ENCODE measurements at places on chromosomes 13 and 19.

GRCh38 chr13:67538906-67539305 lies 308.8 kb upstream of the PCDH9 start:
- DNase-seq, result no peak

DNA sequence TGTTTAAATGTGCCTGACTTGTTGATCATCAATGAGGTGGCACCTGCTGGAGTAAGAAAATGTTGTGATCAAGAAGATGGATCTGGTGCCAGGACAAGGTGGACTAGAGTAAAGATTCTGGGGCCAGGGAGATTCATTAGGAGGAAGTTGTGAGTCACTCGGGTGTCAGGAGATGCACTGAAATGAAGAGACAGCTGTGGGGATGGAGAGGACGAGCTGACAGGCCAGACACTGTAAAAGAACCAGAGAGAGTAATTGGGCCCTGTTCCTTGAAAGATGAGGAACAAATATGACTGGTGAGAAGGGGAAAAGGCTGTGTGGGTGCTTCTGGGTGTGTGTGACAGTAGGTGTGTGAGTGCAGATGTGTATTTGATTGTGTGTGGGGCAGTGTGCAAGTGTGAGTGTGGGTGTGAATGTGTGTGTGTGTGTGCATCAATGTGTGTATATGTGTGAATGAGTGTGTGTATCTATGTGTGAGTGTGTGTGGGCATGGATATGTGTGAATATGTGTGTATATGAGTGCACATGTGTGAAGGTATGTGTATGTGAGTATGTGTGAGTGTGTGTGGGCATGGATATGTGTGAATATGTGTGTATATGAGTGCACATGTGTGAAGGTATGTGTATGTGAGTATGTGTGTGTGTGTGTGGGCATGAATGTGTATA lies 260.5 kb downstream of the RFC3 start:
- no peak for DNase-seq

DNA sequence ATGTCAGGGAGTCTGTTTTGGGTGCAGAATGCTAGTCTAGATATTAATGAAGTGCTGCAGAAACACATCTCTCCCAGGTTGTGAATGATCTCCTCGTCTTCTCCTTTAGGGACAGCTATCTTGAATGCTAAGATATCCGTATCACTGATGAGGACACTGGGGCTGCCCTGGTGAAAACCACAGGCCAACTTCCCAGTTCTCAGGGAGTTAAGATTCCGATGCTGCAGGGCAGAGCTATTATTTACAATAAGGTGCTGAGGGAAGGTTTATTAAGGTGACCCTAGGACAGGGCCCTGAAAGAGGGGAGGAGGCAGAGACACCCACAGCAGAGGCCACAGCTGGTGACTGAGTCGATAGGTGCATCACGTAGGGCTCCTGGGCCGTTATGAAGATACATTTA lies 66.1 kb downstream of the TNFRSF19 start:
- DNase-seq, result no peak

DNA sequence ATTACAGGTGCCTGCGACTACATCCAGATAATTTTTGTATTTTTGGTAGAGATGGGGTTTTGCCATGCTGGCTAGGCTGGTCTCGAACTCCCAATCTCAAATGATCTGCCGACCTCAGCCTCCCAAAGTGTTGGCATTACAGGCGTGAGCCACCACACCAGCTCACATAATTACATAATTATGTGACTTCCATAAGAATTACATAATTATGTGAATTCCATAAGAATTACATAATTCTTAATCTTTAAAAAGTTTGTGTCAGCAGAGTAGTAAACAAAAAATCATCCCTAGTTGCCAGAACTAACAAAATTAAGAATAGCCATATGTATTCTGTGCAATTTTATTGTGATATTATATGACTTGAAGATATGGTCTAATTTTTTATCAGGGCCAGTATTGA lies 25.6 kb downstream of the IFT88 start:
- DNase-seq, result no peak

DNA sequence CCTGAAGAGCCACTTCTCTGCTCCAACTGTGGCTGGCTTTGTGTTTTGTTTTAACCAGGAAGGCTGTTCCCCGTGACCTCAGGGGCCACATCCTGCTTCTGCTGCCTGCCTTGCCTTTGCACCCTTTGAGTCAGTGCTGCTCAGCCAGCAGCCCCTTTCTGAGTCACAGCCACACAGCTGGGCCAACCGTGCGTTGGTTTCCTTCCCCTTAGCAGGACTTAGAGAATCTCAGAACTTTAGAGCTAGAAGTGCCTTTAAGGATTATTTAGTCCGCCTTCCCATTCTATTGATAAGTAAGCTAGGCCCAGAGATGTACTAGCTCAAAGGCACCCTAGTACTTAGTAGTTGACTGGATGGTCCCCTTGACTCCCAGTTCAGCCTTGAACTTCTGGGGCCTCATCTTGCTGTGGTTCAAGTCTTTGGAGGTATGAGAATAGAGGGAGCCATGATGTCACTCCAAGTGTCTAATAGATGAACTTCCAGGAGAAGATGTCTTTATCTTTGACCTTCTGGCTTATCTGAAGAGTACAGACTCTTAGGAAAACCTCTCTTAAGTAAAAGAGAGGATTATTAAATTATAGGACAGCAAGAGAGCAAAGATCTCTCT lies 8.0 kb downstream of the RGCC start:
- DNase-seq, result peak; percentile 57
